ENCODE measurements at places on chromosomes 13 and 19.

GRCh38 chr13:30337061-30337610, 29.8 kb upstream of the KATNAL1 start:
- no peak for DNase-seq

- DNase-seq: no peak
Measured at GRCh38 chr13:78054157-78054556, 135.5 kb upstream of the EDNRB start.

- DNase-seq: no peak
Measured at GRCh38 chr13:84400706-84401105, 518.4 kb upstream of the SLITRK1 start.

- DNase-seq: no peak
Measured at GRCh38 chr19:19653597-19654147, 9.8 kb downstream of the ATP13A1 start.

- DNase-seq: peak; percentile 75
Measured at GRCh38 chr19:925087-925525, 729 bp upstream of the ARID3A start.

GRCh38 chr13:40484974-40485373, 181.5 kb downstream of the FOXO1 start:
- peak; percentile 59 for DNase-seq

DNA sequence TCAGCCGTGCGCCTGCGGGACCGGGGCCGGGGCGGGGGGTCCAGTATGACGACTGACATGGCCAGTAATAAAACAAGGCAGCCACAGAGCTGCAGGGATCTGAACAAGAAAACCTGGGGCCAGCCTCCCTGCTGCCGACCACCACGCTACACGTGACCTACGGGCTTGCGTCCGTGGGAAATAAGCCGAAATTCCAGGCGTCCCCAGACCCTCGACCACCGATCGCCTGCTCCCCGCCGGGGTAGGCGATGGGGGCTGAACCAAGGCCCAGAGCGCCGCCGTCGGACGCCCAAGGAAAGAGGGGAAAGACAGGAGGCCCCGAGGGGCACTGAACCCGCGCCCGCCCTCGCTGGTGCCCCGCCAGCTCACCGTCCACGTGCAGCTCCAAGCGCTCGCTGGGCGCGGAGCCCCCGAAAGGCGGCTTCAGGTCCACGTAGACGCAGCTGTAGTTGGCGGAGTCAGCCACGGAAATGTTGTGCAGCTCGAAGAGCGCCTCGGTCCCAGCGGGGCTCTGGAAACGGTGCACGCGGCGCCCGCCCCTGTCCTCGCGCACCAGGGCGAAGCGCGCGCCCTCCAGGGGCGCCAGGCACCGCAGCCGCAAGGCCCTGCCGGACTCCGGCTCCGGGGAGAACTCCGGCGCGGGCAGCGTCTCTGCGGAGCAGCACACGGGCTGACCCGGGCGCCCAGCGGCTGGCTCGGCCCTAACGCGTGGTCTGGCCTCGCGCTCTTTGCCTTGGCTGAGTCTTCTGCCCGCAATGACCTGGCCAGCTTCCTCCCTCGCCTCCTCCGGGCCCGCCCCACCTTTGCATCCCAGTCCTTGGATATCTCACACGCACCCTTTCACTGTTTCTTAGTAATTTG, 3.1 kb downstream of the A1BG start:
- no peak for DNase-seq

GRCh38 chr13:75312884-75313520, 169.0 kb downstream of the TBC1D4 start:
- DNase-seq: no peak
